Amniotic stem cell (primary cell): ENCODE measurements at places on chromosomes 7 and 10.

DNA sequence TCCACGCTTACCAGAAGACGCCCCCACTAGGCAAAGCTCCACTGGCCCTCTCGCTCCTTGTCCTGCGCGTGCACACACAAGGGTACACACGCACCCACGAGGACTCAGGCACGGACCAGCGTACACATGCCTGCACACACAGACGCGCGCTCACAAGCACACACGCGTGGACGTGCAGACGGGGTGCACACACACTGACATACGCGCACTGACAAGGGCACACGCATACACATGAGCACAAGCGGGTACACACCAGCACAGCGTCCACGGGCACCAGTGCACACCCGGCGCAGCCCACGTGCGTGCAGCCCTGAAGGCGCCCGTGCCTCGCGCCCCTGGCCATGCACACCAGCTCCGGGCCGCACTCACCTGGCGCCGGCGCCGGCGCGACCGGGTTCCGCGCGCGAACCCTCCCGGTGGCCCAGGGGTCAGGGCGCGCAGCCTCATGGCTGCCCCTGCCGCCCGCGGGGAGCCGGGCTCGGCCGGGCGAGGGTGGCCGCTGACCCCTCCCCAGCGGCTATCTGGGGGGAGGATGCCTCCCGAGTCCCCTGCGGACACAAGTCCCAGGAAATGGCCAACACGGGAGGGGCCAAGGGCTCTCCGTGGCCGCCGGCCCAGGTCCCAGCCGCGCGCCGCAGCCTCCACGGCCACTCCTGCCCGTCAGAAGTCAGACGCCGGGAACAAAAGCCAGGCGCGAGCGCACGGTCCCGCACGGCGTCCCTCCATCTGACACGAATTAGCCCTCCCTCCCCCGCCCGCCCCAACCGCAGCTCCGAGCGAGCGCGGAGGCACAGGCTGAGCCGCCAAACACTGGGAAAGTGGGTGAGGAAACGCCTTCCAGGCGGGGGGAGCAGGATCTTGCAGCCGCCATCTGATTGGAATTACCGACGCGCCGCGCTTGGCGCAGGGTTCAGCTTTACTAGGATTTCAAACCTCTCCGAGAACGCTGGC is 45.0 kb downstream of the TNS3 start:
- DNase-seq: peak; percentile 56

- DNase-seq: no peak
These were observed 52.7 kb downstream of the CDK14 start for GRCh38 chr7:90648834-90649233.

- no peak for DNase-seq
These were observed 31.0 kb downstream of the CDCA7L start for GRCh38 chr7:21914671-21915070.

GRCh38 chr10:22624287-22624738 is 90.1 kb downstream of the PIP4K2A start:
- no peak for DNase-seq

DNA sequence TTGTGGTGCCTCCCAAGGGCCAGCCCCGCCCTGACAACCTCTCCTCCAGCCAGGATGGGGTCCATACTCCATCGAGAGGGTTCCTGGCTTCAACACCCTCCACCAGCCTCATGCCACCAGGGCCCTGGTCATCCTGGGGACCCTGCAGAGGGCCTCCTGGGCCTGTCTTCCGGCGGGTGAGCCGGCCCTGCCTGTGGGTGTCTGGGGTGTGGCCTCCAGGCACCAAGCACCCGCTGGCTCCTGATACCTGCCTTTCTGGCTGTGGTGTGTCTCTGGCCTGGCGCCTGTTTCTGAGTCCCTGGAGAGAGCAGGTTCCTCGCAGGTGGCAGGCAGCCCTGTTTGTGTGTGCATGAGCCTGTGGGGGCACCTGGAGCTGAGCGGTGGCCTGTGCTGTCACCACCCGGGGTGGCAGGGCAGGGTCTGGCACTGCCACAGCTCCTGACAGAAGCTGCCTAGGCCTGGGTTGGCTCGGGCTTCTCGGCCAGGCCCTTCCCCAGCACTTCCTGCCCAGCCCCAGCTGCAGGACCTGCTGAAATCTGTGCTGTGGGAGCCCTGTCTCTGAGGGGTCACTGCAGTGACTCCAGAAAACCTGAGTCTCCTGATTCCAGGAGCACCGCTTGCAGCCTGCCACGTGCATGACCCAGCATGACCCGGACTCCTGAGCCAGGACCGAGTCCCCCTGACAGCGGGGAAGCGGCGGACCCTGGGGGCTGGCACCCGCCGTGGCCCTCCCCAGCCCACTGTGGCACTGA is 18.4 kb downstream of the ADAM8 start:
- DNase-seq: no peak

- DNase-seq: no peak
These were observed 321.8 kb downstream of the TCERG1L start for GRCh38 chr10:130989670-130990232.

DNA sequence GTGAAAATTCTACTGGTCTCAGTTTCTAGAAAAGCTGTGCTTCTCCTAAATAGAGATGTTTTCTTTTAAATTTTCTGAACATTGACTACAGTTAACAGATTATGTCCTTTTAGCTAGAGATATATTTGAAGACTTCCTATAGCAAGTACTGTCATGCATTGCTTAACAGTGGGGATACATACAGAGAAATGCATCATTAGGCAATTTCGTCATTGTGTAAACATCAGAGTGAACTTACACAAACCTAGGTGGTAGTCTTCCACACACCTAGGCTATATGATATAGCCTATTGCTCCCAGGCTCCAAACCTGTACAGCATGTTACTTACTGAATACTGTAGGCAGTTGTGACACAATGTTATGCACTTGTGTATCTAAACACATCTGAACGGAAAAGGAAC is 28.5 kb downstream of the PIK3CG start:
- no peak for DNase-seq
